ENCODE measurements at places on chromosomes 5 and 9. TPM values are rescaled to one million over a fixed set of nuclear protein-coding genes. Genes with fewer than 3 reads are reported as not detected.

Gene FAM81B
- not detected for total RNA-seq

Gene F2RL1
- total RNA-seq = not detected

Gene SAPCD2
- 1.9 TPM for total RNA-seq

Gene GABRA1
- not detected for total RNA-seq

GRCh38 chr9:93315118-93315517, 131.2 kb downstream of the WNK2 start:
- no peak for DNase-seq

GRCh38 chr9:128409978-128410377, 10.7 kb upstream of the CERCAM start:
- peak; percentile 39 for DNase-seq

- no peak for DNase-seq
These were observed 22.3 kb upstream of the NPM1 start for GRCh38 chr5:171365351-171365750.

- no peak for DNase-seq
These were observed 25.6 kb downstream of the SLC31A1 start for GRCh38 chr9:113246928-113247327.

DNA sequence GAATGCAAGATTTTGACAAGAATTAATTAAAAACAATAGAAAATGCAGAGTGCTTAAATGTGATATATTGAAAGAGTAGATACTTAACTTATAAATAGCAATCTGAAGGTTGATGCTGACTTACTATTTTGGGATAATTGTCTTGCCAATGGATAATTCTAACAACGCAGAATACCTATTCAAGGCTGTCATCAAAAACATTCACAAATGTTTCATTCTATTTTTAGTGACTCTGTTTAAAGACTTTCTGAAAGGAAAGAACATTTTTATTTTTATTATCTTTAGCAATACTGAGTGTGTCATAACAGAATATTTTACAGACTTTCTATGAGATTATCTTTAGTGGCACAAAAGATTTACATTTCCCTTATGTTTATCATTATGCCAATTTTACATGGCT, 38.1 kb downstream of the ANKRD55 start:
- no peak for DNase-seq

Measured in myocyte (in vitro differentiated cells).